ENCODE measurements at places on chromosomes 4 and X. TPM values are rescaled to one million over a fixed set of nuclear protein-coding genes. Genes with fewer than 3 reads are reported as not detected.

GRCh38 chr4:55446578-55446922, 50.8 kb downstream of the TMEM165 start:
- no peak for DNase-seq

AR gene
- total RNA-seq: 1.5 TPM

DNA sequence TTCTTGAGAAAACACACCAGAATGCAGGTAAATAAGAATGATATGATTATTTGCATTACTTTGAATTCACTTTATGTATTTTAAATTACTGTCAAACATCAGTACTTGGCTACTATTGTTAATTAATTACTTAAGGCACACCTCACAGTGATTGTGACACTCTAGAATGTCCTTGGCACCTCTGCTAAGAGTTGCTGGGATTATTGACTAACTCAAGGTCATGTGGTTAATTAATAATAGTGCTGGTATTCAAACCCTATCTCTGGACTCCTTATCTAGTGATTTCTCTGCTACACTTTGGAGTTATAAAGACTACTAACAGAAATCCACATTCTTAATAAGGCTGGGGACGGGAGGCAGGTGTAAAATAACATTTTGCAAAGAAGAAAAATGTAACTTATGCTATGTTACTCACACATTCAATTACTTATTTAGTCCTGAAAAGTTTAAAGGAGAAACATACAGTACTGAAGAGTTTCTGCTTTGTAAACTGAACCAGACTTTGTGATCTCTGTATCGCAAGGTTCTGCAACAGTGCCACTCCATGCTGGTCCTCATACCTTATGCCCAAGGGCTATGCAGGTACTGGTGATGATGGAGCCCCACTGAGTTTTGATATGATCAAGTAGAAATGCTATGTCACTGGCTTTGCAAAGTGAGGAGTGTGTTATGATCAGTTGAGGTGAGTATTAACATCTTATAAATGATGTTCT, 242.7 kb downstream of the MID1IP1 start:
- DNase-seq: no peak

- DNase-seq: no peak
Observed at GRCh38 chr4:20616848-20617247, 83.4 kb upstream of the PACRGL start.

CFAP299 gene
- total RNA-seq: not detected

TBC1D8B gene
- 0.65 TPM for total RNA-seq

GRCh38 chrX:121903961-121904360, 856.6 kb downstream of the GLUD2 start:
- DNase-seq: no peak

- DNase-seq: no peak
Observed at GRCh38 chr4:169152899-169153298, 117.9 kb downstream of the SH3RF1 start.

- DNase-seq: peak; percentile 84
Observed at GRCh38 chr4:56907489-56908205, at the start of gene REST. TSS of gene REST (plus strand) at chr4:56907900. CDS start at chr4:56910639, 2,739 bp downstream.

DNA sequence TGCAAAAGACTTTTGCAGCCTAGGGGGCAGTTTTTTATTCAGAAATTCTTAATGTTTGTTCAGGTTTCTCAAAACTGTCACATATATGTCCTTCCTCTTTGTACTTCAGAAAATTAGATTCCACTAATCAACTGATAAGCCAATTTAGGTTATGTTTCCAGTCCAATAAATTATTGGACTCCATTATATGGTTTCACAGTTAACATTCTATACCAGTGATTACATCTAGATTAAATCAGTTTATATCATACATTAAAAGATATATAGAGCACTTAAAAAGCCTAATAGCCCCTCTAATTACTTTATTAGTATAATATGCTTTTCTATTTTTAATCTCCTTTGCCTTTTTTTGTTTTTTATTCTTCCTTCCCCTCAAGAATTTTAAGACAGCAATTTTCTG, 434.1 kb downstream of the INPP4B start:
- DNase-seq: no peak

SCD5 gene
- total RNA-seq: 0.60 TPM

- DNase-seq: no peak
Observed at GRCh38 chrX:130119312-130119898, 9.1 kb upstream of the ELF4 start.

DNA sequence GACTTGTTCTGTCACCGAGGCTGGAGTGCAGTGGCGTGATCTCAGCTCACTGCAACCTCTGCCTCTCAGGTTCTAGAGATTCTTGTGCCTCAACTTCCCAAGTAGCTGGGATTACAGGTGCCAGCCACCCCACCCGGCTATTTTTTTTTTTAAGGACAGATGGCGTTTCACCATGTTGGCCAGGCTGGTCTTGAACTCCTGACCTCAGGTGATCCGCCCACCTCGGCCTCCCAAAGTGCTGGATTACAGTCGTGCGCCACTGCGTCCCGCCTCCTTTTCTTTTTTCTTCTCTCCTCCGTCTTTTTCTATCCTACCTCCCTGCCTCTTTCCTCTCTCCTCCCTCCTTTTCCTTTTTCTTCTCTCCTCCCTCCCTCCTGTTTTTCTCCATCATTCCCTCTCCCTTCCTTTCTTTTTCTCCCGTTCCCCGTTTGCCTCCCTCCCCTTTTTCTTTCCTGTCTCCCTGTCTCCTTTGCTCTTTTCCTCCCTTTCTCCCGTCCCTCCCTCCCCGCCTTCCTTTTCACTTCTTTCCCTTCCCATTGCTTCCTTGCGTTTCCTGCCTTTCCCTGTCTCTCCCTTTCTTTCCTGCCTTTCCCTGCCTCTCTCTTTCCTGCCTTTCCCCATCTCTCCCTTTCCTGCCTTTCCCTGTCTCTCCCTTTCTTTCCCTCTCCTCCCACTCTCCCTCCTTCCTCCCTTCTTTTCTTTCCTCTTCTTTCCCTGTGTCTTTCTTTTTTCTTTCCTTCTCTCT, 2.1 kb upstream of the SLC25A6 start:
- no peak for DNase-seq

RPS6KA6 gene
- total RNA-seq: 0.30 TPM

DNA sequence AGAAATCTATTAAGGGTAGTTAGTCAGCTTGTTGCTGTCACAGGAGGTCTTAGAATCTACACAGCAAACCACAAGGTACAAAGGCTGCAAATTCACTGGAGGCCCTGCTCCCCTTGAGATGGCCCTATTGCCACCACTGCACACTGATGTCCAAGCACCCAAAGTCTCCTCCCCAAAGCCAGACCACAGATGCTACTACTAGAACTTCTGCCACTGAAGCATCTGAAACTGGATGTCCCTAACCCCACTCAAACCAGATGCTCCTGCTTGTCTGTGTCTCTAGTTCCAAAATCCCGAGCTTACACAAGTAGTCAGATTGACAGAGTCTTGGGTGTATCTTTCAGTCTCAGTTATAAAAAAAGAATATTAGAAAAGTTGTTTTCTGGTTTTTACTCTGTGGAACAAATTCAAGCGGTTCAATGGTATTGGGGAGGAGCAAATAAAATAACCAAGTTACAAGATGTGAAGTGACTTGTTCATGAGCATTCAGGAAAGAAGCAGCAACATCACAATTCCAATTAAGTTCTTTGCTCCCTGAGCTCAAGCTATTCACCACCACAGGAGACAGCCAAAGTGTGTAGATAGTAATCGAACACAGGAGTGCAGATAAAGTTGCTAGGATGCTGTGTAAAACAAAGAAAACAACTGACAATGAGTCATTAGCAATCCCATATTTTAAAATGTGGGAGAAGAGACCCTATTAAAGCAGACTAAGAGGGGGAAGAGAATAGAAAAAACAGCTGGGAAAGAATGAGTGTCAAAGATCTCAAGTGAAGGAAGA, 352.3 kb downstream of the PDGFC start:
- no peak for DNase-seq

DNA sequence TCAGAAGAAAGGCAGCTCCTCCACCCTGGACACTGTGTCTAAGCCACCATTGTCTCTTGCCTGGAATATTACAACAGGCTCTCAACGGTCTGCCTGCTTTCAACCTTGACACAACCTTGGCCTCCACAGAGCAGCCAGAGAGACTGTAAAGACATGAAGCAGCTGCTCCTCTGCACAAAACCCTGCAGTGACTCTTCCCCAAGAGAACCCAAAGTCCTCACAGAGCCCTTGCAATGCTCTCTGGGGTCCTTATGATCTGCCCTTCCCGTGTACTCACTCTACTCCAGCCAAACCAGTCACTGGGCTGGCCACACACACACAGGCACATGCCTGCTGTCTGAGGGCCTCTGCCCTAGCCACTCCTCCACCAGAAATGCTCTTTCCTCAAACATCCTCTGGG, 75.9 kb upstream of the CPEB2 start:
- no peak for DNase-seq

- no peak for DNase-seq
Observed at GRCh38 chr4:78145008-78145407, 87.9 kb downstream of the FRAS1 start.

DNA sequence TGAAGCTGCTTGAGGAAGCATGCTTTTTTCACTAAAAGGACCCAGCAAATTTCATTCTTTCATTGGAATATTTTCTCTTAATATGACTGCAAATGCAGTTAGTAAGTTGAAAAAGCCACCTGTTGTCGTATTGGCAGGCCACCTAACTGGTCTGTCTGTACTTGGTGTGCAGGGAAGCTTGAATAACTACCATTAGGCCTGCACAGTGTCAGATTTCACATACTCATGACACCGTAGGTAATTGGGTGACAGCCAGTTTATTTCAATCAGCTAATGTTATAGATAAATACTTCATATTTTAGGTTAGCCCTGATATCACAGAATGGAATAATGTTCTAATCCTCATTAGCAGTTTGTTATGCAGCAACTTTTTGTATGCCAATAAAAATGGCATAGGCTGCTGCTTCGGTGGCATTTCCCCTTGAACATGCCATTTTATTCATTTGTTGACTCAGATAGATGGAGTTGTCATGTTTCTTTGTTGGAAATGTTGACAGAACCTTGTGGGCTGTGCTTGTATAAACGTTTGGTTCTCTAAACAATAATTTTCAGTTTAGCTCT, 173.7 kb downstream of the RPA4 start:
- DNase-seq: no peak

- no peak for DNase-seq
Observed at GRCh38 chrX:113514906-113515305, 674.3 kb upstream of the AMOT start.

DNA sequence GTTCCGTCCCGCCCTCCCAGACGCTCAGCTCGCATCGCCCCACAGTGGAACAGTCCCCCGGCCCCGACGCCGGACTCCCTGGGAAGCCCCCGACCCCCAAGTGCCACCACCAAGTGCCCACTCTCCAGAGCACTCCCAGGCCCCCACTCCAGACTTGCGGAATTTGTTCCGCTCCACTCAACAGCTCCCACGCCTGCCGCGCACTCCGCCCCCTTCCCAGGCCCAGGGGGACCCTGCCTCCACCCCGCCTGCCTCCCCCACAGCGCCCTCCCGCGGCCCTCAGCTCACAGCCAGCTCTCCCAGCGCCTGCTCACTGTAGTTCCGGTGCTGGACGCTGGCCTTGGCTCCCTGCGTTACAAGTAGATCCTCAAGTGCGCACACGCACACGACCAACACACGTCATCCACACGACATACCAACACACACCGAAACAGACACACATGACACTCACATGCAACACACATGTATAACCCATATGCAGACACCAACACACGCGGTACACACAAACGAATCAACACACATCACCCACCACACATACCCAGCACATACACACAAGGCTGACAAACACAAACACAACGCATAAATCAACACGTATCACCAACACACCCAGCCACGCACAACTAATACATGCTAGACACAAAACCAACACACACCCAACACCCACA, 8.0 kb downstream of the MSX1 start:
- no peak for DNase-seq

DNA sequence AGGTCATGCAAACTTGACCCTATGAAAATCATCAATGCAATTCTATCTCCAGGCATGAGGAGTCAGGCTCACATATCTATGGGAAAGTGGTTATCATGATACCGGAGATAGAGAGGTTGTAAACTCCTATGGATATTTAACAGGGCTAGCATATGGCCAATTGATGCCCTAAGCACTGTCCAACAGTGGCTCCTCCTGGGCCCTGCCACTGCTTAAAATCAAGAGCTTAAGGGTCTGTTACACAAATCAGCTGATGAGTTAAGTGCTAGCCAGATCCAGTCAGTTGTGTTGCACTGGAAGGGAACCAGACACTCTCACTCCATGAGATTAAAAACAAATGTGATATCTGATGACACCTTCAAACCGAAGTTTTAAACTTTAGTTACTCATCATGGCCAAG, 337.6 kb downstream of the STIM2 start:
- no peak for DNase-seq

GRIA2 gene
- not detected for total RNA-seq

DNA sequence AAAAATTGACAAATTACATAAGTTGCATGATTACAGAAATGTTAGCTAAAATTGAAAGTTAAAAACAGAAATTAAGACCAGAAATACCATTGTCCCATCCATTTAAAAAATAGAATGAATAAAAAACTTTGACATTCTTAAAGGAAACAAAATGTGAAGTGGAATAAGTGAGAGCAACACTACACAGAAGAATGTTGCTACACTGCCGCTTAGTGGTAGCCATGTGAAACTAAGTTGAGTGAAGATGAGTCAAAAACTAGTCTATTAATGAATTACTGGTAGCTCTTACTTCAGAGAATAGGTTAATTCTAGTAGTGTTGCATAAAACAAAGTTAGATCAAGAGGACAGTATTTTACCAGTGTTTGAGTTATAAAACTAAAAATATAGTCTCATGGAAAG, 571.0 kb upstream of the KLHL4 start:
- no peak for DNase-seq

GRCh38 chr4:38024206-38024509, 64.0 kb downstream of the PTTG2 start:
- no peak for DNase-seq
